ENCODE measurements at places on chromosomes 7 and 10. TPM values are rescaled to one million over a fixed set of nuclear protein-coding genes. Genes with fewer than 3 reads are reported as not detected.
A peak's percentile ranks its signal among the peaks of the same experiment; 100 is the strongest.

DNA sequence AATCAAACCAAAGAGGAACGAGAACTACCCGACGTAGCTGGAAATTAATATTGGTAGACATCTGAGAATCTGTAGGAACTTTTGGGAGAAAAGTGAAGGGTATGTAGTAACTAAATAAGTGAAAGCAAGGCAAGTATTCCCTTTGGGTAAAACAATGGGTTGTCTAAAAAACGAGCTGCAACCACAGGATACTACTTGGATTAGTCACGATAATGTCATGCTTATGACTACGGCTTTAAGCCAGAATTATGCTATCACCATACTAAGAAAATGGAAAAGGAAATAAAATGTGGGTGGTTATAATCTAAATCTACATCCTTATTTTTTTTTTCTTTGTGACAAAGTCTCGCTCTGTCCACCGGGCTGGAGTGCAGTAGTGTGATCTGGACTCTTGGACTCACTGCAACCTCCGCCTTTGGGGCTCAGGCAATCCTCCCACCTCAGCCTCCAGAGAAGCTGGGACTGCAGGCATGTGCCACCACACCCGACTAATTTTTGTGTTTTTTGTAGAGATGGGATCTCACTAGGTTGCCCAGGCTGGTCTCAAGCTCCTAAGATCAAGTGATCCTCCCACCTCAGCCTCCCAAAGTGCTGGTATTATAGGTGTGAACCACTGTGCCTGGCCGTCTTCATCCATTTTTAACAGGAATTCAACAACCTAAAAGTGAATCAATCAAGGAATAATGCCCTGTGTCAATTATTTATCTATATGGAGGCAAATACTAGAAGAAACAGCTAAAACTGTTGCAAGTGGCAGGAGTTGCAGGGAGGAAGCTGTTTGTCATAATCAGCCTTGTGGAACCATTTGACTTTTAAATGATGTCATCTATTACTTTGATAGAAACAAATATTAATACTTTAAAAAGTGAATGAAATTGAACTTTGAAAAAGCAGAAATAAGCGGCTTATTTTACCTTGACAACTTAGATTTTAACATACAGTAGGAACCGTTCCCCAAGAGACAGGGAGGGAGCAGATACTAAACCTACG, 189.3 kb downstream of the PRPF18 start:
- no peaks in the 10 kb centered on the region for H3K27me3 ChIP-seq
- no peaks in the 10 kb centered on the region for H3K36me3 ChIP-seq
- H3K4me1 ChIP-seq = peaks cover 3% of the 10 kb centered on the region
- DNase-seq = no peak
- H3K27ac ChIP-seq = no peak overlapping the region

Gene EPHB4
- total RNA-seq = 117 TPM

Gene ACSL5
- 79.1 TPM for total RNA-seq

- DNase-seq = peak; percentile 58
- no peak overlapping the region for H3K4me3 ChIP-seq
- no peaks in the 10 kb centered on the region for H3K27me3 ChIP-seq
These were observed 543.8 kb downstream of the PTPRN2 start for GRCh38 chr7:158043551-158044481.

- H3K27ac ChIP-seq = no peak overlapping the region
- no peak overlapping the region for H3K4me3 ChIP-seq
- no peak for DNase-seq
- no peaks in the 10 kb centered on the region for H3K27me3 ChIP-seq
- no peaks in the 10 kb centered on the region for H3K36me3 ChIP-seq
These were observed 41.9 kb downstream of the CAMK1D start for GRCh38 chr10:12391206-12391605.

Data from upper lobe of right lung (tissue), 1 donor.